ENCODE measurements at places on chromosomes 1 and 21. TPM values are rescaled to one million over a fixed set of nuclear protein-coding genes. Genes with fewer than 3 reads are reported as not detected.

The MSH4 gene
- total RNA-seq, result under 0.01 TPM

The NBPF26 gene
- total RNA-seq, result 13.1 TPM

The DNAJC6 gene
- total RNA-seq, result 0.18 TPM

DNA sequence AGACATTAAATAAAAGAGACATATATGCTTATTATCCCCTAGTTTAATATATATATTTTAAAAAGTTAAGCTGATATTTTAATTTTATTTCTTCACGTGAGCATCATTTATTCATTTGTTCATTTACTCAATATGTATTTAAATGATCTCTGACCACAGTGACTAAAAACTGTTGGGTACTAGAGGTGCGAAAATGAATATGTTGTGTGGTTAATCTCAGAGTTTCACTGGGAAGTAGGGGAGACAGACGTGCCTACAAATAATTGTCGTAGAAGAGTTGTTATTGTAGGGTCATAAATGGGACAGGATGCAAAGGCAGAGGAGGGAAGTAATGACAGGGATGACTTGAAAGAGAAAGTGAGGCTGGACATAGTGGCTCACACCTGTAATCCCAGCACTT is 213.0 kb upstream of the CACYBP start:
- DNase-seq, result no peak

- DNase-seq, result no peak
Measured at GRCh38 chr1:59409986-59410385, 113.1 kb downstream of the FGGY start.

DNA sequence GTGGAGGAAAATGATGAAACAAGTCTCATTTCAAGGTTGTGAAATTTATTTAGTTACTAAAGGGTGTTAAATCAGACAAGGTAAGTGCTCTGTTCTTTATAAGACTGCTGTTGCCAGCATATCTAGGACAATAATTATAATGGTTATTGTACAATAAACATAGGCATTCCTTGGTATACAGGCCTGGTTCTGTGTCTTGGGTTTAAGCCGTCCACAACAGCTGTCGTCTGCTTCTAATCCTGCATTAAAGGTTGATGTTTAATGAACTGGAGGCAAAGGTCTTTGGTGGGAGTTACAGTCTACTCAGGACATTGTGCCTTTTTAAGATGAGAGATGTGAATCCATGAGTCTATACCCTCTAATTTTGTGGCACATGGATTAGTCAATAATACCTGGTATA is 23.4 kb upstream of the FMO4 start:
- DNase-seq, result no peak

GRCh38 chr1:6494627-6495026 is 3.2 kb upstream of the PLEKHG5 start:
- no peak for DNase-seq

DNA sequence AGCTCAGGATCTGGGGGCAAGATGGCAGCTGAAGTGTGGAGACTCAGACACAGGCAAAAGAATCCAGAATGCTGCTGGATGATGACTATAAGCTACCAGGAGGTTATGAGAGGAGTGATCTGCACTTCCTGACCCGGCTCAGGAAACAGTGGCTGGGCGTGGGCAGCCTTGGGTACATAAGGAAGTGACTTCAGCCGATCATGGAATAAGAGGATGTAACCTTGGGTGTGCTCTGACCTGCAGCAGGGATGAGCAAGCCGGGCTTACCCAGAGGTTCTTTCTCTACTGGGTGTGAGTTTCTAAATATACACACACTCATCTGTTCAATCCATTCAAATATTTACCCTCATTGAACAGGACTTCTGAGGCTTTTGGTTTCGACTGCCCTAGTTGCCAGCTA is 62.7 kb downstream of the CD34 start:
- peak; percentile 59 for DNase-seq

- no peak for DNase-seq
Measured at GRCh38 chr1:76959556-76959955, 92.3 kb downstream of the ST6GALNAC5 start.

DNA sequence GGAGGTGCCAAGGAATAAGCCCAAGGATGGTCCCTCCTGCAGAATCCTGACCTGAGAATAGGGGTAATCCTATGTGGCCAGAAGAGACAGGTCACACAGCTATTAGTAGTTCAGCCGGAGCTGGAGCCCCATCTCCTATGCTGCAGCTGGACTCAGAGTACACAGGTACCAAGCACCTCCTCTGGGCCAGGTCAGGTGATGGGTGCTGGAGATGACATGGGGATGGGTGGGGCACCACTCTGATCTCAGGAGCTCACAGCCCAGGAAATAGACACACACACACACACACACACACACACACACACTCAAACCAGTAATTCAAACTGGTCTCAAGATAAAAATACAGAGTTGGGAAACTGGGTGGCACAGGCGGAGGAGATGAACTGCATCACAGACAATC is 54.2 kb upstream of the SSBP3 start:
- DNase-seq, result no peak

DNA sequence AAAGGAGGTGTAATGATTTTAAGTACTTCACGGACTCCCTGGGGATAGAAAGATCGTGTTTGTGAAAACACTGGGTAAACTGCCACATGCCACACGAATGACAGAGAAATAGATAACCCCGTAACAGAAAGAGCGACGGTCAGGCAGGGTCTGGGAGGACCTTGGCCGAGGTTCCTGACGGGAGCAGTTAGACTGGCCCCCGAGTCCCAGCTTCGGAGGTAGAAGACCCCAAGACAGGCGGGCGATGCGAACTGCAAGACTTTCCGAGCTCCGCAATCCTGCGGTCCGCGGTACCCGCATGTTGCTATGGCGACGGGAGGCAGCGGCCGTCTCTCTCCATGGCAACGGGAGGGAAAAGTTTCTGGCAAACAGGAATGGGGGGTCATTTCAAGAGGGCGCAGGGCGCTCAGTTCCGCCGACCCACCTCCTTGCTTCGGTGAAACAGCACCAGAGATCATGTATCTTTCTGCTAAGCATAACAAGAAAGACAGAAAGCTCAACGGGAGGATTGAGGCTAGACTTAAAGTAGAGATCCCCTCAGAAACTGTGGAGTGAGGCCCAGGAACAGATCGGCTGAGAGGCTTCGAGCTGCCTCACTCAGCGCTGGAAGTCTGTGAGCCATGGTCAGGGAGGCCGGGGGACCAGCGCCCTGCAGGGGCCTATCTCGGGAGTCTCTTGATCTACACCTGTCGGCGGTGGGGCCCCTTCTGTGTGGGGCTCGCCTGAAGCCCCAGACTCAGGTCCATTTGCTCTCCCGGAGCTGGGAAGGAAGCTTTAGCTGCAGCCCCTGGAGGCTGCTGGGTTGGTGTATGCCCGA is 685 bp upstream of the SYT6 start:
- DNase-seq, result no peak

GRCh38 chr1:33140153-33141149 is 41.4 kb downstream of the TRIM62 start:
- DNase-seq, result peak; percentile 61

DNA sequence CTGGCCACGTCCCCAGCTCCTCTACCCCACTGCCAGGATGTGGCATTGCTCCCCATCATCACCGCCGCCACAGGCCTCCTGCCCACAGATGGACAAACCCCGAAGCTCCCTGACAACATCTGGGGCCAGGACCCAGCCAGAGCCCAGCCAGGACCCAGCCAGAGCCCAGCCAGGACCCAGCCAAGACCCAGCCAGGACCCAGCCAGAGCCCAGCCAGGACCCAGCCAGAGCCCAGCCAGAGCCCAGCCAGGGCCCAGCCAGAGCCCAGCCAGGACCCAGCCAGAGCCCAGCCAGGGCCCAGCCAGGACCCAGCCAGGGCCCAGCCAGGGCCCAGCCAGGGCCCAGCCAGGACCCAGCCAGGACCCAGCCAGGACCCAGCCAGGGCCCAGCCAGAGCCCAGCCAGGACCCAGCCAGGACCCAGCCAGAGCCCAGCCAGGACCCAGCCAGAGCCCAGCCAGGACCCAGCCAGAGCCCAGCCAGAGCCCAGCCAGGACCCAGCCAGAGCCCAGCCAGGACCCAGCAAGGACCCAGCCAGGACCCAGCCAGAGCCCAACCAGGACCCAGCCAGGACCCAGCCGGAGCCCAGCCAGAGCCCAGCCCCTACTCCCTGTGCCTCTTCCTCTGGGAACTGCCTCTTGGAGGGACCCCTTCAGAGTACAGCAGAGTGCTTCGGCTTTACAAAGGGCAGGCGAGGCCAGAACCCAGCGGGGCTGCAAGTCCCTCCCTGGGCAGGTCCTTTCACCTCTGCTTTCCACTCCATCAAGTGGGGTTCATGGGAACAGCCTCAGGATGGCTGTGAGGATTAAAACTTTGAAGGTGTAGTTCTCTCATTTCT is 43.7 kb downstream of the DISP3 start:
- no peak for DNase-seq

- no peak for DNase-seq
Measured at GRCh38 chr1:182329471-182329870, 62.1 kb downstream of the GLUL start.

GRCh38 chr1:114758256-114758832 is 560 bp upstream of the CSDE1 start:
- DNase-seq, result no peak

- DNase-seq, result no peak
Measured at GRCh38 chr1:88917321-88918025, 26.1 kb upstream of the GTF2B start.

- DNase-seq, result no peak
Measured at GRCh38 chr1:240720976-240721375, 109.0 kb upstream of the GREM2 start.
